Right lung (tissue), 10 donors: ENCODE measurements at places on chromosomes 5 and 9. TPM values are rescaled to one million over a fixed set of nuclear protein-coding genes. Genes with fewer than 3 reads are reported as not detected.

DNA sequence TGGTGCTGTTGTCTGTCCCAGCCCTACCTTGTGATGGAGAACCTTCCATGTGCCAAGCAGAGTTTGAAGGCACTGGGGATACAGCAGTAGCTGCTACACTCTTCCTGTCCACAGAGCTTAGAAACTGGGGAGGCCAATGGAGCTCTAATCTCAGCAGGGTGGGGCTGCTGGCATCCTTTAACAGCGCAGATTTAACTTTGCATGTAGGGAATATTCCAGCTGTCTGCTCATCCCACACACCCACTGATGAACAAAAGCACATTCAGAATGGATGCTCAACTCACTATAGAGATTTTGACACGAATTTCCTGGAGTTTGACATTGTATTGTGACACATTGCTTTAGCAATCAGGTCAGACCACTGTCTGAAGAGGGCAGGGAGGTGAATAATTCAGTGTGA is 49.0 kb downstream of the TMEM215 start:
- no peak for DNase-seq

DNA sequence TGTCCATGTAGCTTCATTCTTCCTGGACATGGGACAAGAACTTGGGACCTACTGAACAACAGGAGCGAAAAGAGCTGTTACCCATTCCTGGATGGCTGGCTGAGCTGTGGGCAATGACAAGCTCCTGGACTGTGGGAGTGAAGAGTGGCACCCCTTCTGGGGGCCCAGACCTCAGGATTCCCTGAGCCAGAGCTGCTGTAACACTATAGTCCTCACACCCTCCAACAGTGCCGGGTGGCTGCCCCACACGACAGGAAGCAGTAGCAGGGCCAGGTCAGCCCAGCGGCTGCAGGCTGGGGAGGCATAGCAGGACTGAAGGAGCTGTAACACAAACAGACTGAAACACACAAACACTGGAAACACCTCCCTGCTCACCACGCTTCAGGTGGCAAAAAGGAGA is 169.7 kb upstream of the IRX2 start:
- DNase-seq: no peak

- no peak for DNase-seq
These were observed 53.2 kb upstream of the SPATA31C2 start for GRCh38 chr9:88191456-88191855.

The INSL4 gene
- polyA plus RNA-seq: not detected
